ENCODE measurements at places on chromosomes 2 and 18.

GRCh38 chr2:197599285-197599965 lies 76.0 kb downstream of the RFTN2 start:
- DNase-seq: peak; percentile 77

GRCh38 chr2:19762959-19763605 lies 138.7 kb downstream of the TTC32 start:
- DNase-seq: no peak

GRCh38 chr2:43605079-43605655 lies 9.3 kb upstream of the THADA start:
- DNase-seq: peak; percentile 64

DNA sequence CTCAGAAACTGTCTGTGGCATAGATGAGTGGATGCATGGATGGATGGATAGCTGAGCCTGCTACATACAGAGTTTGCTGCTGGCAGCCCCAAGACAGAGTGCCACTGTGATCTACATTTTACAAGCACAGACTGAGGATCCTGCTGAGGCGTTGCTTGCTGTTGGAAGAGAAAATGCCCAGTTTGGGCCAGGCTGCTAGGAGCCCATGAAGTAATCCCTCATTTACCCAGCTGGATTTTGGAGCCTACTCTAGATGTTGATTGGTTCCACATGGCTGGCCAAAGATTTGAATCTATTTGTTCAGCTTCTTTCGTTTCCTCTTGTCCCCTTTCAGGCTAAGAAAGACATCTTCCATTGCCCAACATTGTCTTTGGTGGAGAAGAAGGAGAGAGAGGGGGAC lies 261.3 kb downstream of the CLIP4 start:
- no peak for DNase-seq

DNA sequence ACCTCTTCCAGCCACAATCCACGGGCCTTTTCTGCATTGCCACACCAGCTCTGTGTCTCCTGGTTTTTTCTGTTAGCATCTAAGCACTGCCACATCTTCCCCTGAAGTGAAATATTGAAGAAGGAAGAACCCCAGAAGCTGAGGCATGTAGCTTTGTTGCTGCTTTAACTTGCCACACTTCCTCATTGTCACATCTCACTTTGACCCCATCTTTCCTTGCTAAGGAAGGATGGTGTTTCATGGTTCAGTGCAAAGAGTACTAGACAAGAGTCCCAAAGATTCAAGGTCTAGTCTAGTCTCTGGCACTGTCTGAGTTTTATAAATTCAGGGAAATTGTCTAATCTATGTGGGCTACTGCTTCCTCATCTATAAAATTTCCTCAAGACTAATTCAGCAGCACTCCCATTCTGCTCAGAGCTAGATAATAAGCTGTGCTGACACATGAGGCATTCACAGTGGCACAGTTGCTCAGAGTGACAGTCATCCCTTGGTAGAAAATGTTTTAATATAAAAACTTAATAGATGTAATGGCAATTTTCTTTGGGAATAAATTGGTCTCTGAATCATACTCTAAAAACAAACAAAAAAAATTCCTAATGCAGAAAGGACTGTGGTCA lies 483.0 kb upstream of the ID2 start:
- no peak for DNase-seq

Data from epithelial cell of esophagus (primary cell).